ENCODE measurements at places on chromosomes 6 and 20. TPM values are rescaled to one million over a fixed set of nuclear protein-coding genes. Genes with fewer than 3 reads are reported as not detected.

Gene PLTP
- total RNA-seq, result 1.7 TPM

Gene MDC1
- 87.4 TPM for total RNA-seq

Gene ZNF165
- total RNA-seq, result 4.7 TPM

Gene TRDN
- not detected for total RNA-seq

Gene IRF4
- 129 TPM for total RNA-seq

Gene NRSN1
- total RNA-seq, result not detected

Gene SOD2
- 97.6 TPM for total RNA-seq

Gene C6orf118
- not detected for total RNA-seq

Gene TBCC
- total RNA-seq, result 55.7 TPM

Gene CALHM5
- not detected for total RNA-seq

GRCh38 chr6:40912158-40912946 lies 126.7 kb downstream of the UNC5CL start:
- DNase-seq, result peak; percentile 32

GRCh38 chr6:126535595-126535994 lies 195.7 kb downstream of the CENPW start:
- no peak for DNase-seq

DNA sequence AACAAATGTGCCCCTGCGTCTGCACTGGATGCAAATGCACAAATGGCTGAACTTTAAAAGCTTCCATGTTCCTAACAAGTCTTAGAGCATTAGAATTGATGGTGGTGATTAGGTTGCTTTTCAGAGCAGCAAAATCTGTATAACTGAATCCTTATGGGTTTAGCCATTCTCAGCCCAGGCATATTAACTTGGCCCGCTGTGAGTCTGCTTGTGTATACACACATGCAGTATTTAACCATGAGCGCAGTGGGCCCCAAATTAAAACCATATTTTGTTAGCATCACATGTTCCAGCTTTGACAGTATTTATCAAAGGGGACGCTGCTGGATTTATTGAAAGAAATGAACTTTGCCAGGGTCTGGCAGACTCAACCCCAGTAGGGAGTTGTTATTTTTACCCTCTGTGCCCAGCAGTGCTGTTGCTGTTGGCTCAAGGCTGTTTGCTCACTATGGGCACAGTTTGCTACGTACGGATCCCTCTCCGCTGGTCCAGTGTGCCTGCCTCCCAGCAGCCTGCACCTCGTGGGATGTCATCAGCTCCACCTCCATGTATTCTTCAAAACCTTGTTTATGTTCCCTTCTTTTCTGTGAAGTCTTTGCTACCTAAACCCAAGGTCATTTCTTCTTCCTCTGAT lies 144.7 kb downstream of the QRSL1 start:
- no peak for DNase-seq

DNA sequence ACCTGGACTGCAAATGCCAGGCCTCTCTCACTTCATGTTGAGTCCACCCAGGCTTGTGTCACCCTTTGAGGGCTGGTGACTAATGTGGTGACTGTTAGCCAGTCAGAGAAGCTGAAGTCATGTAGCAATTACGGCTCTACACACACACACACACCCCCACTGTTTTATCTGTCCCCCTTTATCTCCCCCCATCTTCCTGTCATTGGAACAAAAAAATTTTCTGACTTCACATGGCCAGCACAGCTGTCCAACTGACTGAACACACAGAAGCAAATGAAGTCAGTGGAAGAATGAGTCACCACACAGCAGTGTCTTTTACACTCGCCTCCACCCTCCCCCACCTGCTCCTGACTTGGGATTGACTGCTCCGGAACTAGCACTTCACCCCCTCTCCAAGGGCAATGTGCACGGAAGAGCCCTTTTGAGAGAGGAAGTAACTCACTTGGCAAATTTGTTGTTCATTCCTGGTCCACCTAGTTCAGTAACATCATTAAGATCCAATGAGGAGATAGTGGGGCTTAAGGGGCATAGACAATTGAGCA lies 198.0 kb downstream of the RNF144B start:
- DNase-seq, result no peak

GRCh38 chr6:88945415-88946008 lies 17.9 kb downstream of the RNGTT start:
- no peak for DNase-seq

- no peak for DNase-seq
Observed at GRCh38 chr6:118419448-118420394, 128.4 kb upstream of the PLN start.

DNA sequence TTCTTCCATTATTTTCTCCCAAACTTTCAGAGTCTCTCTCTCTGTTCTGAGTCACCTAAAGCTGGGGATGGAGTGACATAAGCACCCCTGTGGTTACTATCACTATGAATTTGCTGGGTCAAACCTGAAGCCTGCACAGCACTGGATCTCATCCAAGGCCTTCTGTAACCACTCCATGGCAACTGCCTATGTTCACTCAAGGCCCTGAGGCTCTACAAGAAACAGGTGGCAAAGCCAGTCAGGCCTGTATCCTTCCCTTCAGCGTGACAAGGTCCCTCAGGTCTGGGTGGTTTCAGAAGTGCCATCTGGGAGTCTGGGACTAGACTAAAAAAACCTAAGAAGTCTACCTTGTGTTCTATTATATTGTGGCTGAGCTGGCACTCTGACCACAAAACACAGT lies 1278.8 kb upstream of the EYS start:
- DNase-seq, result no peak

- DNase-seq, result no peak
Observed at GRCh38 chr6:50236164-50236563, 186.4 kb upstream of the DEFB112 start.

- DNase-seq, result peak; percentile 57
Observed at GRCh38 chr6:16503970-16504415, 257.3 kb downstream of the ATXN1 start.

- no peak for DNase-seq
Observed at GRCh38 chr6:115997990-115998585, 62.6 kb downstream of the FRK start.

- DNase-seq, result no peak
Observed at GRCh38 chr6:11854408-11855165, 76.0 kb upstream of the ADTRP start.

GRCh38 chr6:26028746-26029569 lies 58.3 kb upstream of the HFE start:
- no peak for DNase-seq

GRCh38 chr20:18585134-18585533 lies 2.7 kb upstream of the DTD1 start:
- DNase-seq, result no peak

DNA sequence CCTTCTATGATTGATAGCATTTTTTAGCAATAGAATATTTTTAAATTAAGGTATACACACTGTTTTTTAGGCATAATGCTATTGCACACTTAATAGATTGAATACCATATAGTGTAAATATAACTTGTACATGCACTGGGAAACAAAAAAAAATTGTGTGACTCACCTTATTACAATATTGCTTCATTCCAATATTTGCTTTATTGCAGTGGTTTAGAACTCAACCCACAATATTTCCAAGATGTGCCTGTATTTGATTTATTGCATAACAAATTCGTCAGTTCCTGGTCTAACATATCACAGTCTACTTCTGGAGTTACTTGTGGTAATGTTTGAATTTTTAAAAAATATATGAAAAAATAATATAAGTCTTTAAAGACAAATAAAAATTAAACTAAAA lies 41.9 kb upstream of the DEFB112 start:
- no peak for DNase-seq

GRCh38 chr6:16551466-16551865 lies 209.8 kb downstream of the ATXN1 start:
- DNase-seq, result no peak

- no peak for DNase-seq
Observed at GRCh38 chr6:36793913-36794712, 45.1 kb downstream of the CPNE5 start.

GRCh38 chr20:22904905-22905304 lies 130.2 kb upstream of the SSTR4 start:
- DNase-seq, result no peak

- DNase-seq, result no peak
Observed at GRCh38 chr6:80442366-80442765, 335.9 kb downstream of the BCKDHB start.

GRCh38 chr6:55379895-55380294 lies 52.6 kb downstream of the GFRAL start:
- no peak for DNase-seq

DNA sequence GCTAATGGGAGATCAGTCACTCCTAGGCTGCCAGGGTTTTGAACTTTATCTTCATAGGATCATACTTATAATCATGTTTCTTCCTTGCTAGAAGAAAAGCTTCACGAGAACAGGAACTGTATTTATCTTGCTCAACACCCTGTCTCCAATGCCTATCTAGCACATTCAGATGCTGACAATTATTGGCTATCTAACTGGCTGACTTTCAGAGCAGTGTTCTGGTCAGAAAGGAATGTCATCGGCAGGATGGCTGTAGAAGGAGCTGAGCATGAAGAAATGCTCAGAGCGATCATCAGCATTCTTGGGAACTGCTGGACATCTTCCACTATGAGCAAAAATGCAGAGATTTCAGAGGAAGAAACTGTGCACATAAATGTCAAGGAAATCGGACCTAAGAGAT lies 628.0 kb upstream of the NRSN1 start:
- no peak for DNase-seq

DNA sequence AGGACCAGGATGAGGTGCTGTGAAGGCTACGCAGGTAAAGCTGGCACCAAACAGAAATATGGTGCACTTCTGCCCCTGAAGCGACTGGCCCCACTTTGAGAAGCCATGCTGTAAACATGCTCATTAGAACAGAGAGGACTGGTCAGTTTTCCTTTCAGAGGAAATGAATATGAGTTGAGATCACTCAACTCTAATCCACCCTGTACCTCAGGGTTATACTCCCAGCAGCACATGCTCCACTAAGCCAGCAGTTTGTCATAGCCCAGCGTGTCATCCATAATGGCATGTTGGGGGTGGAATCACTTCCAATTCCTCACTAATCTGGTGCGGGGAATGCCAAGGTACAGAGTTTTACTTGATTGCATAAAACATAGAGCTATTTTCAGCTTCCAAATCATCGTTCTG lies 98.1 kb downstream of the HIVEP2 start:
- DNase-seq, result no peak

- no peak for DNase-seq
Observed at GRCh38 chr6:141439513-141439912, 693.2 kb upstream of the GJE1 start.

- no peak for DNase-seq
Observed at GRCh38 chr6:155440398-155441111, 15.1 kb downstream of the NOX3 start.

GRCh38 chr6:16103722-16104121 lies 25.2 kb upstream of the MYLIP start:
- DNase-seq, result no peak

- DNase-seq, result peak; percentile 8
Observed at GRCh38 chr6:18386298-18386976, 713 bp upstream of the RNF144B start.

DNA sequence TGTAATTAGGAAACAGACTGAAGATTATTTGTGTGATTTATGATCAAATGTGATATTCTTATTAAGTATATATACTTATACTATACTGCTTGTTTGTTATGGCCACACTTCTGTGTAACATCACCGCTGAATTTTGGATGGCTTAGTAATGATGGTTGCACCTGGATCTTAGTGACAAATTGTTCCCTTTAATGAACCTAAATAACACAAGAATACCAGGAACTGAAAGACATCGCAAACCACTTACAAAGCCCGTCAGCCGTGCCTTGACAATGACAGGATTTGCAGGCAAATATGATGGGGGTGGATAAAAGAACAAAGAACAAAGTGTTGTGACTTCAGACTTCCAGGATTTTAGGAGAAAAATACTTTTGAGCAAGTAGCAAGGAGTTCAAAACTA lies 67.1 kb downstream of the LAMP5 start:
- DNase-seq, result no peak

GRCh38 chr6:151078655-151079054 lies 161.1 kb upstream of the AKAP12 start:
- DNase-seq, result no peak

DNA sequence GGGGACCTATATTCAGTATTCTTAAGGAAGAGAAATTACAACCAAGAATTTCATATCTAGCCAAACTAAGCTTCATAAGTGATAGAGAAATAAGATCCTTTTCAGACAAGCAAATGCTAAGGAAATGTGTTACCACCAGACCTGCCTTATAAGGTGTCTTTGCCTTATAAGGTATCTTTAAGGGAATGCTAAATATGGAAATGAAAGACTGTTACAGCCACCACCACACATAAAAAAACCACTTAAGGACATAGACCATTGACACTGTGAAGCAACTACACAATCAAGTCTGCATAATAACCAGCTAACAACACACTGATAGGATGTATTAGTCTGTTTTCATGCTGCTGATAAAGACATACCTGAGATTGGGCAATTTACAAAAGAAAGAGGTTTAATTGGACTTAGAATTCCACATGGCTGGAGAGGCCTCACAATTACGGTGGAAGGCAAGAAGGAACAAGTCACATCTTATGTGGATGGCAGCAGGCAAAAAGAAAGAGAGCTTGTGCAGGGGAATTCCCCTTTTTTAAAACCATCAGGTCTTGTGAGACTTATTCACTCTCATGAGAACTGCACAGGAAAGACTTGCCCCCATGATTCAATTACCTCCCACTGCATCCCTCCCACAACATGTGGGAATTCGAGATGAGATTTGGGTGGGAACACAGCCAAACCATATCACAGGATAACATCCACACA lies 119.2 kb upstream of the LAMA2 start:
- DNase-seq, result no peak

DNA sequence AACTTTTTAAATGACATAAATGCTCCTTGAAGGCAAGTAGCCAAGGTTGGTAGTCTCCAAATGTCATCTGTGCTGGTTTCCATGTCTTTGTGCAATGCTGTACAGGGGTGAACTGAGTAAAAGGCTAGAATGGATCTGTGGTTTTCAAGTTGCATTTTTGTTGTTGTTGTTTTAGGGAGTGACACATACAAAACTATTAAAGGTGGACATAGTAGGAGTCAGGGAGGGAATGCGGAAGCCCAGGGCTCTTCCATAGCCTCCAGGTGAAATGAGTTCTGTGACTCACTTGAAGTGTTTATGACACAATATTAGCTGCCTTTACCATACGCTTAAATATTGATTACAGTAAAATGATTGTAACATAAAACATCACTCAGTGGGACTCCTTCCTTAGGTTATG lies 22.5 kb upstream of the QKI start:
- DNase-seq, result no peak

DNA sequence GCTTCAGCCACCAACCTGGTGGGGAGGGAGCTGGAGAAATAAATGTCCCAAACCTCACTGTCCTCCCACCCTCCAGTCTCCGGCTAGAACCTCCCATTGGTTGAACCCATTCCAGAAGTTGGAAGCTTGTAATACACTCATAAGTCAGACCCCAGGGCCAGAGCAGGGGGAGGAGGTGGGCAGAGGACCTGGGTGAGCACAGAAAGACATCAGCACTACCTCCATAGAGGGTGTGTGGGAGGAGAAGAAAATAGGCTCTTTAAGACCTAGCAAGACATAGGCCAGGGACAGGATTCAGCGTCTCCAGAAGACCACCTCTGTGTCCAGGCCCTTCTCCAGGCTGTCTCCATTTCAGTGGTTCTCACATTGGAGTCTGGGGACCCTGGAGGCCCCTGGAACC lies 73.3 kb upstream of the TOP1 start:
- no peak for DNase-seq

Data from B cell (primary cell).